ENCODE measurements at places on chromosomes 2 and 18. TPM values are rescaled to one million over a fixed set of nuclear protein-coding genes. Genes with fewer than 3 reads are reported as not detected.

ARHGAP28 gene
- 1.5 TPM for total RNA-seq

SLC30A3 gene
- total RNA-seq = 16.9 TPM

ALK gene
- not detected for total RNA-seq

ARHGAP15 gene
- total RNA-seq = not detected

ABCB11 gene
- not detected for total RNA-seq

CXCR4 gene
- 33.6 TPM for total RNA-seq

FN1 gene
- total RNA-seq = 305 TPM

FAM124B gene
- 13.3 TPM for total RNA-seq
